ENCODE measurements at places on chromosomes 6 and 20. TPM values are rescaled to one million over a fixed set of nuclear protein-coding genes. Genes with fewer than 3 reads are reported as not detected.

GRCh38 chr6:161446296-161446925 is 172.6 kb upstream of the AGPAT4 start:
- H3K27ac ChIP-seq = no peak overlapping the region
- no peaks in the 10 kb centered on the region for H3K4me1 ChIP-seq
- no peaks in the 10 kb centered on the region for H3K27me3 ChIP-seq
- no peaks in the 10 kb centered on the region for H3K36me3 ChIP-seq
- DNase-seq = no peak

The MRAP2 gene
- total RNA-seq = 1.8 TPM

The TXLNB gene
- total RNA-seq = not detected

The GNAS-AS1 gene
- 5.1 TPM for total RNA-seq

The CPXM1 gene
- not detected for total RNA-seq

The BNIP5 gene
- 0.50 TPM for total RNA-seq

- peaks cover 23% of the 10 kb centered on the region for H3K4me1 ChIP-seq
- H3K4me3 ChIP-seq = peak overlapping the region; percentile 72
- H3K36me3 ChIP-seq = no peaks in the 10 kb centered on the region
- H3K27me3 ChIP-seq = no peaks in the 10 kb centered on the region
Observed at GRCh38 chr6:71289039-71289801, 609 bp downstream of the OGFRL1 start.

GRCh38 chr6:160103825-160104100 is 17.9 kb upstream of the SLC22A1 start:
- no peak overlapping the region for H3K4me3 ChIP-seq
- no peak for DNase-seq
- H3K27me3 ChIP-seq = no peaks in the 10 kb centered on the region
- H3K4me1 ChIP-seq = no peaks in the 10 kb centered on the region

DNA sequence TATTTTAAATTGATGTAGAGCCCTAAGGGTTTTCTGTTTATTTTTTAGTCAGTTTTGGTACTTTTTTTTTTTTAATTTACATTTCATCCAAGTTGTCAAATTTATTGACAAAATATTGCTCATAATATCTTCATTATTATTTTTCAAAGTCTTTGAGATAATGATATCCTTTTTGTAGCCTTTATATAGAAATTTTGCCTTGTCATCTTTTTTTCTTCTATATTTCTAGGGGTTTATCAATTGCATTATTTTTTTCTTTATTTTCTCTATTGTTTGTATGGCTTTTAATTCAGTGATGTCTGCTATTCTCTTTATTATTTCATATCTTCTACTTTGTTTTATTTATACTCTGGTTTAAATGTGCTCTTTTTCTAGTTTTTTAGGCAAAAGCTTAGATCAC is 863.0 kb upstream of the GJE1 start:
- H3K4me3 ChIP-seq = no peak overlapping the region
- 0 out of 2 replicates have a peak, but pooled peaks cover 4% of the 10 kb centered on the region for H3K4me1 ChIP-seq
- H3K27me3 ChIP-seq = no peaks in the 10 kb centered on the region
- no peak overlapping the region for H3K27ac ChIP-seq
- DNase-seq = no peak

GRCh38 chr6:119166024-119166784 is 87.7 kb upstream of the FAM184A start:
- H3K4me1 ChIP-seq = peaks cover 10% of the 10 kb centered on the region
- no peak overlapping the region for H3K27ac ChIP-seq
- H3K4me3 ChIP-seq = no peak overlapping the region
- H3K36me3 ChIP-seq = no peaks in the 10 kb centered on the region
- H3K27me3 ChIP-seq = no peaks in the 10 kb centered on the region
- no peak for DNase-seq

The LEMD2 gene
- 52.9 TPM for total RNA-seq

The HMGCLL1 gene
- total RNA-seq = not detected

The CALHM4 gene
- 3.4 TPM for total RNA-seq

GRCh38 chr6:9810286-9810685 is 604.6 kb downstream of the TFAP2A start:
- no peaks in the 10 kb centered on the region for H3K4me1 ChIP-seq
- no peaks in the 10 kb centered on the region for H3K27me3 ChIP-seq
- H3K27ac ChIP-seq = peak overlapping the region; percentile 93
- no peaks in the 10 kb centered on the region for H3K36me3 ChIP-seq
- peak overlapping the region; percentile 31 for H3K4me3 ChIP-seq

The FOXS1 gene
- not detected for total RNA-seq

- no peak for DNase-seq
- H3K27ac ChIP-seq = no peak overlapping the region
- H3K4me3 ChIP-seq = no peak overlapping the region
- H3K36me3 ChIP-seq = no peaks in the 10 kb centered on the region
Observed at GRCh38 chr6:35432291-35432690, 19.8 kb upstream of the FANCE start.

DNA sequence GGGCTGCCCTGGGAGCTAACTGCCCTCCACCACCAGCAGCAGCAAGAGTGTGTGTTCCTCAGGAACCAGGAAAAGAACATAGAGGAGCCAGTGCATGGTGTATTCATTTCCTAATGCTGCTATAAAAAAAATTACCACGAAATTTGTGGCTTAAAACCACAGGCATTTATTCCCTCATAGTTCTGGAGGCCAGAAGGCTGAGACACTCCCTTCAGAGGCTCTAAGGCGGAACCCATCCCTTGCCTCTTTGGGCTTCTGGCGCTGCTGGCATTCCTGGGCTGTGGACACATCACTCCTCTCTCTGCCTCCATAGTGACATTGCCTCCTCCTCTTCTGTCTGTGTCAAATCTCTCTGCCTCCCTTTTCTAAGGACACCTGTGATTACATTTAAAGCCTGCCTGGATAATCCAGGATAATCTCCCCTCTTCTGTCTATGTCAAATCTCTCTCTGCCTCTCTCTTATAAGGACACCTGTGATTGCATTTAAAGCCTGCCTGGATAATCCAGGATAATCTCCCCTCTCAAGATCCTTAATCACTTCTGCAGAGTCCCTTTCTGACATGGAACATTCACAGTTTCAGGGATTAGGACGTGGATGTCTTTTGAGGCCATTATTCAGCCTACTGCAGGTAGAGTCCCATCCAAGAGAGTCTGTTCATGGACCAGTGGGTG is 54.7 kb downstream of the NDUFAF5 start:
- DNase-seq = no peak
- H3K4me1 ChIP-seq = no peaks in the 10 kb centered on the region
- no peaks in the 10 kb centered on the region for H3K36me3 ChIP-seq
- no peak overlapping the region for H3K27ac ChIP-seq

The SNAP25 gene
- total RNA-seq = not detected

The HSPA1L gene
- 0.86 TPM for total RNA-seq

- H3K4me1 ChIP-seq = peaks cover 12% of the 10 kb centered on the region
- no peaks in the 10 kb centered on the region for H3K36me3 ChIP-seq
- no peak overlapping the region for H3K27ac ChIP-seq
- no peak overlapping the region for H3K4me3 ChIP-seq
- H3K27me3 ChIP-seq = no peaks in the 10 kb centered on the region
Observed at GRCh38 chr20:17503301-17504065, 27.7 kb downstream of the BFSP1 start.

Data from Caco-2 (cell line).